ENCODE measurements at places on chromosomes 4 and X.

GRCh38 chr4:186027405-186027804 lies 41.6 kb upstream of the TLR3 start:
- no peak for DNase-seq

GRCh38 chr4:113328514-113328913 lies 279.1 kb downstream of the ANK2 start:
- no peak for DNase-seq

GRCh38 chr4:169070071-169070894 lies 60.2 kb upstream of the CBR4 start:
- DNase-seq, result no peak

GRCh38 chr4:4590546-4590945 lies 48.7 kb upstream of the STX18 start:
- no peak for DNase-seq

DNA sequence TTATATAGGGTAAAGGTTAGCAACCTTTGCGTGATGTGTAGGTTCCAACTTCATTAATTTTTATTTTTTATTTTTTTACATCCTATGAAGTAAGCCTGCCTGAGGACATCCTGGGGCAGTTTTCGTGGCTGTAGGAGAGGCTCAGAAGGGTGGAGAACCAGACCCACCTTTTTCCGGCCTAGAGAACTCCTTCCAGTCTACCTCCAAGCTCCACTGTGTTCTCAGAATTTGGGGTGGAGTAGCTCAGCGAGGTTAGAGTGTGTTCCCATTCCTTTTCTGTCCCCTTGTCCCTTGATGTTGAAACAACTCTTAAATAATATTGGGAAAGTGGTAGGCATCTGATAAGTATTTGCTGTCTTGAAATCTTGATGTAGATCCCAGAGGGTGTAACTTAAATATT lies 32.4 kb downstream of the MTHFD2L start:
- no peak for DNase-seq

GRCh38 chrX:7444967-7445366 lies 297.0 kb upstream of the PUDP start:
- DNase-seq, result no peak

- no peak for DNase-seq
These were observed 14.7 kb downstream of the EXOC1L start for GRCh38 chr4:55834086-55834795.

DNA sequence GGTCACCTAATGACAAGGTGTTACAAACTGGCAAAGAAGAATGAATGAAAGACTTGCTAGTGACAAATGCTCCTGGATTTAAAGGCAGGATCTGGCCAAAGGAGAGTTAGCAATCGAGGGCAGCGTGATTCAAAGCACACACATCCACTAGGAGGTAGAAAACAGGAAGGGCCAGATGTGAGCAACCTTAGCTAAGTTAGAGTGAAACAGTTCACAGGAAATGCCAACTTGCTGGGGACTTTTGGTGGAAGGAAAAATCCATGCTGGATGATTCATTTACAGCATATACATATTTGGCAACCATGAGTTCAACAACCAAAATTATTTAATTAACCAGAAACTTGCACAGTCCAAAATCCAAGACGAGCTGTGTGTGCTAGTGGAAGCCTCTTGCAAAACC lies 276.9 kb downstream of the PTTG2 start:
- no peak for DNase-seq

GRCh38 chr4:67162690-67163089 lies 382.6 kb downstream of the CENPC start:
- no peak for DNase-seq

DNA sequence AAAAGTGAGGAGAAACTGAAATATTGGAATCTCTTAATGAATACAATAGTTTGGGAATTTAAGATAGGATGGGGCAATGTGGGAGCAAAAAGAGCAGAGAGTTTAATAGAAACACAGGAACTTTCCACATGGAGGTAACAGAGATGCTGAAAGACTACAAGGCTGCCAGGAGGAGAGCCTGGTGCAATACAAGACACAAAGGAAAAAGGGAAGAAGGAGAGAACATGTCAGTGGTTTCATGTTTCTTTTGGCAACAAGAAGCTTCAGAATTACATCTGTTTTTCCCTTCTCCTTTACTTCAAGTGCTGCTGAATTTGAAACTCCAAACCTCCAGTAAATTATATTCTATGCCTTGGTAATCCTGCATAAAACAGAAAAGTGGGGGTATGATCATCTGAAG lies 474.3 kb downstream of the FAT4 start:
- DNase-seq, result no peak

- peak; percentile 19 for DNase-seq
These were observed 44.8 kb downstream of the SMS start for GRCh38 chrX:21985332-21985777.

DNA sequence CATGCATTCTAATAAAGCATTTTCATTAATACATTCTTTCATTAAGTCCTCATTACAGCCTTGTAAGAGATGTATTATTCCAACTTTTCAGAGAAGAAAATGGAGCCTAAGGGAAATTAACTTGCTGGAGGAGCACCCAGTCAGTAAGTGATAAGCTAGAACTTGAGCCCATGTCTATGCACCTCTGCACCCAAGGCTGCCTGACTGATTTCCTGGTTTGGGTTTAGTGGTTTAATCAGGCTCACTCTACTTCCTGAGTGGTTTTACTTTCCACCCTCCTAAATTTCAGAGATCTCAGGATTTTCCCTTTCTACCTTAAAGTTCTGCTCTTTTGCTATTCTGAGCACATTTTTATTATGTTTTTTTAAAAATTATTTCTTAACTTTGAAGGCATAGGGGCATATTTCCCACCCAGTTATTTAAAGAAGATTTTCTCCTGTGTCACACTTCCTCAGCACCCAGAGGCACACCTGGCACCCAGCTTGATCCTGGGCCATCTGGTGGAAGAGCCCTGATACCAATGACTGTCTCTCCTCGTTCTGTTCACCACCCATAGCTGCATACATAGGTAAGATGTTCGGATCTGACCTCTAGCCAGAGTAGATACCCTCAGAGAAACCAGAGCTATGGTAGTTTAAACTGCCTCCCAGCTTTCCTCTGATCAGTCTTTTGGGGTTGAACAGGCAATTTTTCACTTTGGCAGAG lies 10.4 kb downstream of the CORIN start:
- DNase-seq, result no peak

DNA sequence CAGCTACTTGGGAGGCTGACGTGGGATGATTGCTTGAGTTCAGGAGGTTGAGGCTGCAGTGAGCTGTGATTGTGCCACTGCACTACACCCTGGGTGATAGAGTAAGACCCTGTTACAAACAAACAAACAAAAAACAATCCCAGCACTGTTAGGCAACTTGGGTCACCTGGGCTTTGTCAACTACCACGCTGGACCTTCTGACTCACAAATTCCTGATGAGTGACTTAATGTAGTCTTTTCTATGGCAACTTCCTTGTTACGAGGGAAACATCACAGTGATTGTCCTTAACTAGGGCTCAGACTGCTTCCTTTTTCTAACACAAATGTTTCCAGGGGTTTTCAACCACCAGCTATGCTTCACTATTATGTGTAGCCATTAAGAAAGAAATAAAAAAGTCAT lies 128.8 kb upstream of the GPC4 start:
- DNase-seq, result no peak

- no peak for DNase-seq
These were observed 94.1 kb upstream of the BANK1 start for GRCh38 chr4:101696276-101697010.

GRCh38 chr4:830601-831482 lies 4.9 kb upstream of the CPLX1 start:
- DNase-seq, result no peak

DNA sequence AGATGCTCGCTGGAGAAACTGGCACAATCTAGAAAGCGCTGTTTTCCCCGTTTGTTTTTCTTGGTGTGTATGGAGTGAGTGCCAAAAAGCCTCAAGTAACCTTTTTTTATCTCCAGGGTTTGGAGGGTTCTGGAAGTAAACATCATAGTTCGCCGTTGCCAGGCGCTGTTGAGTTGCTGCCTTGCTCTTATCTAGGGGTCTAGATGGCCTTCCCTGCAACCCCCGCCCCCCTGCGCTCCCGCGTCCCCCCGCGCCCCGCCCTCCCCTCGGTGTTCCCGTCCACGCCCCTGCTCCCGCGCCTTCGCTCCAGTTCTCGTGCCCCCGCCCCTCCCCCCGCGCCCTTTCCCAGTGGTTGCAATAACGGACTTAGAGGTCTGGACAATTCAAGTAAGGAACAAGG lies 555 bp upstream of the GCNA start:
- no peak for DNase-seq

DNA sequence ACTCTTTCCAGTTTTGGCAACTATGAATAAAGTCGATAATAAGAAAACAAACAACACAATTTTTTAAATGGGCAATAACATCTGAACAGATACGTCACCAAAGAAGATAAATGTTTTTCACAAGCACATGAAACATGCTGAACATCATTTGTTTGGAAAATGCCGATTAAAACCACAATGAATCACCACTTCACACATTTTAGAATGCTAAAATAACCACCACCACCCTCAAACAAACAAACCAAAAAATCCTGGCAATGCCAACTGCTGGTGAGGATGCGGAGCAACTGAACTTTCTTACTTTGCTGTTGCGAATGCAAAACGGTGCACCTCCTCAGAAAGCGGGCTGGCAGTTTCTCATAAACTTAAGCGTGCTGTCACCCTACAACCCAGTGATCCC lies 115.9 kb downstream of the NSUN7 start:
- no peak for DNase-seq

- no peak for DNase-seq
These were observed 12.2 kb downstream of the IL13RA1 start for GRCh38 chrX:118739577-118739976.

GRCh38 chrX:76433219-76433618 lies 5.7 kb downstream of the MAGEE1 start:
- no peak for DNase-seq

DNA sequence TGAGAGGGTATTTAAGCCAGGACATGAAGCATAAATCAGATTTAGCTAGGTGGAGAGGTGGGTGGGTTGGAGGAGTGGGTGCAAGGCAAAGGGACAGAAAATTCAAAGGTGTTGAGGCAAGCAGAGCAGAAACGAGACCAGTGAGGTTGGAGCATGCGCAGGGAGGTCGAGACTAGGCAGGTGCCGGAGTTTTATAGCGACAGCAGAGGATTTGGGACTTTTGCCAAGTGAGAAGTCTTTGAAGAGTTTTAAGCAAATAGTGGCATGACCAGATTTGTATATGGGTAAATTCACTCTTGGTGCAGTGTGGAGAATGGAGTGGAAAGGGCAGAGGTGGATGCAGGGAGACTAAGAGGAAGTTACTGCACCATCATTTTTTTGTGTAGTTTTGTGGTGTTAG lies 107.0 kb upstream of the TLR2 start:
- DNase-seq, result no peak

DNA sequence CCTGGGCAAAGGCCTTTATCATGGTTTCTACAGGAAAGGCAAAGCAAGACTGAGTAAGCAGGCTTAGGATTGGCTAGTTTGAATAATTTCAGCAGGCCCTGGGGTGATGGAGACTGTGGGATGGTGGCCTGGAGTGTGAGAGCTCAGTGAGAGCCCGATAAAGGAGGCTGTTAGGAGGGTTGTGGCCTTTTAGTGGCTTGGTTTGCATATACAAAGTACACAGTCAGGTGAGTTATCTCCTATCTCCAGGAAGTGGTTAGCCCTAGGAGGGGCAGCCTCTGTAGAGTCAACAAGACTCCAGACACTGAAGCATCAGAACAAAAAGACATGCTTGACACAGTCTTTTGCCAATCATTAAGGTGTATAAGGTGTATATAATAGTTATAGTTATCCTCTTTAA lies 157.2 kb downstream of the CFAP299 start:
- no peak for DNase-seq

DNA sequence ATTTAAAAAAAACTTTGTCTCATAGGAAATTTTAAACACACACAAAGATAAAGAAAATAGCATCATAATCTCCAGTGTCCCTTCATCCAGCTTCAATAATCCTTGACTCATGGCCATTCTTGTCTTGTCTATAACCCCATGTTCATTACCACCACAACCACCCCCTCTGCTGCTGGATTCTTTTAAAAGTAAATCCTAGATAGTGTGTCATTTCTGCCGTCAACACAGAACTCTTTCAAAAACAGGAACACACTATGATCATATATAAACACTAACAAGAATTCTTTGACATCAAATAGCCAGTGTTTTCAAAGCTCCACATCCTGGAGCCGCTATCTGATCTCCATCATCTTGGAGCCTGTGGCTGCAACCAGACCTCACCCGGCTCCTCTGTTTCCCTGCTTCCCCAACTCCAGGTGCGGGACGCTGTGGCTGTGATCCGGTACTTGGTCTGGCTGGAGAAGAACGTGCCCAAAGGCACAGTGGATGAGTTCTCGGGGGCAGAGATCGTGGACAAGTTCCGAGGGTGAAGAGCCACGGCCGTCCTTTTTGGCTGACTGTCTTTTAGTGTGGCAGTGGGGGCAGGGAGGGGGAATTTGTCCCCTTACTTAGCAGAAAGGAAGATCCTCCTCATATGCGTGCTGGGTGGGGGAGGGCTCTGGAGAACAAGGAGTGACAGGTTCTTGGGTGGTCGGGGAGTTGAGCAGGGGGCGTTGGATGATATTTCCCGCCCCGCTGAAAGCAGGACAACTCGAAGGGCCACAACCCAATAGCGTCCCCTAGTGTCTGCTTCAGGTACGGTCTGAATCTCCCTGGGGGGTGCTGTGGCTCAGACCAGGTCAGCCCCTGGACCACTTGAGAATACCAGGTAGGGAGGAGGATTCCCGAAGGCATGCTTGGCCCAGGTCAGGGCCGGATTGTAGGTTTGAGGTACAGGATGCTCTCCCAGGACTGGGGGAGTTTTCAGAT lies 15.6 kb downstream of the XPNPEP2 start:
- DNase-seq, result no peak

DNA sequence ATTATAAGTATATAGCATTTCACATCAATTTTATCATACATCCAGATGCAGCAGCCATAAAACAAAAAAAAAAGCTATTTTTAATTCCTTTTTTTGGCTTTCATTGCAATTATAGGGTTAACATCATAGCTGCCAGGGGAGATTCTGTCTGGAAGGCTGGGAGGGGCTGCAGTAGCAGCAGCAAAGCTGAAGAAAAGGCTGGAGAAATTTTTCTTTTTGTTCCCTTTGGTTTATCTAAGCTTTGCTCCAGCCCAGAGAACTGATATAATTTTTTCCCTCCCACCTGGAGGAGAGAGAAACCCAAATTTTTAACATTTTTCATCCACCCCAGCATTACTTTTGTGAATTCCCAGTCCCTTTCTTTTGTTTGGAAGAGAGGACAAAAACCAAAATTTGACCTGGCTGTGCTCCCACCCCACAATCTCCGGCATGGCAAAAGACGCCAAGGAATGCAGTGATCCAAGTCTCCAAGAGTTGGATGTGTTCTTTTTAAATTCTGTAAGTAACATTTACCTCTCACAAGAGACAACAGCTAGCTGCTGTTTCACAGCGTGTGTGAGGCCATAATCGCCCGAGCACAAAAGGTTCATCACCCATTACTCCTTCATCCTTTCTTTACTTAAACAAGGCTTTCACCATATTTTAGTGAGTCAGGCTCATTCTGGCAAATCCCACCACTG lies 25.1 kb upstream of the FAM156A start:
- no peak for DNase-seq

GRCh38 chrX:36684053-36684452 lies 324.1 kb upstream of the FAM47C start:
- no peak for DNase-seq

GRCh38 chrX:47221756-47222155 lies 3.3 kb downstream of the CDK16 start:
- no peak for DNase-seq

- no peak for DNase-seq
These were observed 27.7 kb downstream of the PDGFRA start for GRCh38 chr4:54256491-54257486.

GRCh38 chrX:446245-446644 lies 59.5 kb upstream of the PPP2R3B start:
- DNase-seq, result no peak

All from hypothalamus (tissue), 51 donors.